B cell (primary cell): ENCODE measurements at places on chromosomes 4 and X. TPM values are rescaled to one million over a fixed set of nuclear protein-coding genes. Genes with fewer than 3 reads are reported as not detected.

DOK7 gene
- total RNA-seq = 21.1 and 24.1 TPM in 2 replicates

IQSEC2 gene
- total RNA-seq = 0.94 and 1.1 TPM in 2 replicates

GLUD2 gene
- total RNA-seq = 0.24 and 0.42 TPM in 2 replicates

RGN gene
- 0.25 and 0.39 TPM in 2 replicates for total RNA-seq

GRCh38 chrX:122439831-122440230, 744.2 kb upstream of the GRIA3 start:
- no peak overlapping the region for H3K27ac ChIP-seq
- DNase-seq = no peak
- H3K4me1 ChIP-seq = no peaks in the 10 kb centered on the region
- no peak overlapping the region for H3K4me3 ChIP-seq
- no peaks in the 10 kb centered on the region for H3K36me3 ChIP-seq

GRCh38 chrX:154507673-154508383, 8.2 kb downstream of the FAM3A start:
- no peak for DNase-seq
- H3K4me3 ChIP-seq = no peak overlapping the region
- no peak overlapping the region for H3K27ac ChIP-seq
- peaks cover 7% of the 10 kb centered on the region for H3K4me1 ChIP-seq
- no peaks in the 10 kb centered on the region for H3K27me3 ChIP-seq

GRCh38 chrX:67545036-67545821, 1.4 kb downstream of the AR start:
- no peak for DNase-seq
- H3K36me3 ChIP-seq = no peaks in the 10 kb centered on the region

- H3K36me3 ChIP-seq = no peaks in the 10 kb centered on the region
- no peak overlapping the region for H3K27ac ChIP-seq
- H3K27me3 ChIP-seq = no peaks in the 10 kb centered on the region
- H3K4me1 ChIP-seq = no peaks in the 10 kb centered on the region
Observed at GRCh38 chr4:149398993-149399392, 416.6 kb downstream of the IQCM start.
